ENCODE measurements at places on chromosomes 13 and 19.

- no peak for DNase-seq
These were observed 1318.9 kb downstream of the OLFM4 start for GRCh38 chr13:54347531-54347930.

DNA sequence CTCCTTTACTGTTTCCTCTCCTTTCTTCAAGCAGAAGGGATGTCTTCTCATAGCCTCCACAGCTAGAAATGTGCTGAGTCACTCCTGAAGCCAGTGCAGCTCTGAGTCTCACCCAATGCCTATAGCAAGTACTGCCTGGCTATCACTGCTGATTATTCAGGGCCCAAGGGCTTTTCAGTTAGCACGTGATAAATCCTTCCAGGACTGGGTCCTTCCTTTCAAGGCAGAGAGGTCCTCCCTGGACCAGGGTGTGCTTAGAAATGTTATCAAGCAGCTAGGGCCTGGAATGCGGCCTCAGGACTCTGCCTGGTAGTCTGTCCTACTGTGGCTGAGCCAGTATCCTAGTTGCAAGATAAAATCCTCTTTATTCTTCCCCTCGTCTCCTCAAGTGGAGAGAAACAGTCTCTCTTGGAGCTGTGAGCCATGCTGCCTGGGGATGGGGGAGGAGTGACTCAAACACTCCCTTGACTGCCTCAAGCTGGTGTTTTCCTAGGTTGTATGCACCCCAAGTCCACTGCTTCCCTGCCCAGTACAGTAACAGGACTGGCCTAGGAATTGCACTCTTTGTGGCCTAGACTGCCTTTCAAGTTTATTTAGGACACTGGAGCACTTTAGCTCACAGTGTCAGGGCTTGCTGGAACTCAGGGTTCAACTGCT lies 198.7 kb upstream of the SERP2 start:
- no peak for DNase-seq

- DNase-seq = no peak
These were observed 13.7 kb upstream of the SLC25A42 start for GRCh38 chr19:19050104-19050503.

DNA sequence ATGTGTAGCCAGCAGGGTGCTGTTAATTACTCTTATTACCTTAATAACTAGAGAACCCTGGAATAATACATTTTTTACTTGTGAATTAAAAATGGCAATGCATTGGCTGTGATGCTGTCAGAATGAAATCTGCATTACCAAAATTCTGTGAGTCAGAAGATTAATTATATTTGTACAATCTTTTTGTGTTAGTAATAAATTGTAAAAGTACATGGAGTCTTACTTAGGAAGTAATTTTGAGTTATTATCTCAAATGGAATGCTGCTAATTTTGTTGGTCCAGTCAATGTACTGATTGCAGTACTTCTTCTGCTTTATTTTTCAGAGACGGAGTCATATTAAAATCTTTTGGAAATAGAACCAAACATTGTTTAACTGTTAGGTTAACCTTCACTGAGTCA lies 152.0 kb upstream of the SLC10A2 start:
- no peak for DNase-seq

DNA sequence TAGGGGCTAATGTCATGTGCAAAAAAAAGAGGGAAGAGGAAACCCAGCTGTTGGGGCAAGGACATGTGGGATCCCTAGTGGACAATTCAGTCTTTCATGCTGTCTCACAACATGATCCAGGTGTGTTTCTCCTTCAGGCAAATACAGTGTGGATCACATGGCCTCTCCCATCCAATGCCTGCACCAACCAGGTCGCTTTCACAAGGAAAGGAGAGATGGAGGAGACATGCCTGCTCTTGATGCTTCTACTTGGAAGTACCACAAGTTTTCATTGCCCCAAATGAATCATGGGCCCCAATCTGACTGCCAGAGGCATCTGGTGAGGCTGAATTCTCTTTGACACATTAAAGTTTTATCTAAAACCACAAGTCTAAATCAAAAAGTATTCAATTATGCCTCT lies 82.1 kb downstream of the DLEU7 start:
- DNase-seq = no peak
